CMK (cell line): ENCODE measurements at places on chromosomes 1 and 21.

GRCh38 chr21:46038871-46039397 lies 57.4 kb downstream of the COL6A1 start:
- no peak for DNase-seq

GRCh38 chr1:7827126-7827955 lies 25.5 kb downstream of the UTS2 start:
- no peak for DNase-seq

GRCh38 chr1:20138961-20139550 lies at the start of gene PLA2G2F:
PLA2G2F (plus strand) TSS chr1:20139323; CDS start chr1:20139428, 105 bp downstream.
- no peak for DNase-seq

DNA sequence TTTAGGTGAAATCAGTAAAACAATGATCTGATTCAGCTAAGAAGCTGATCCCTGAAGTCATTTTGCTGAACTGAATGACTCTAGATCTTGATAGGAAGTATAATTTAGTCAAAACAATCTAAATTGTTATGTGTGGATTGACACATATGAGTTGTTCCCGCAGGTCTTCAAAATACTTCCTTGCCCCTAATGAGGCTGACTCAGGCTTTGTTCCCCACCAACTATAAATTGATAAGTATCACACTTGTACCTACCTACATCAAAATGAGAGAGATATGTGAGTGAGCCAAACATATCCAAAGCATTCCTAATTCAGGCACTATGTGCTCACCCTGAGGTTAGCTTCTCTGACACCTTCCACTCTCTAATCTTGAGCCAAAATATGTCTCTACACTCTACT lies 507.1 kb downstream of the PLPP3 start:
- no peak for DNase-seq

DNA sequence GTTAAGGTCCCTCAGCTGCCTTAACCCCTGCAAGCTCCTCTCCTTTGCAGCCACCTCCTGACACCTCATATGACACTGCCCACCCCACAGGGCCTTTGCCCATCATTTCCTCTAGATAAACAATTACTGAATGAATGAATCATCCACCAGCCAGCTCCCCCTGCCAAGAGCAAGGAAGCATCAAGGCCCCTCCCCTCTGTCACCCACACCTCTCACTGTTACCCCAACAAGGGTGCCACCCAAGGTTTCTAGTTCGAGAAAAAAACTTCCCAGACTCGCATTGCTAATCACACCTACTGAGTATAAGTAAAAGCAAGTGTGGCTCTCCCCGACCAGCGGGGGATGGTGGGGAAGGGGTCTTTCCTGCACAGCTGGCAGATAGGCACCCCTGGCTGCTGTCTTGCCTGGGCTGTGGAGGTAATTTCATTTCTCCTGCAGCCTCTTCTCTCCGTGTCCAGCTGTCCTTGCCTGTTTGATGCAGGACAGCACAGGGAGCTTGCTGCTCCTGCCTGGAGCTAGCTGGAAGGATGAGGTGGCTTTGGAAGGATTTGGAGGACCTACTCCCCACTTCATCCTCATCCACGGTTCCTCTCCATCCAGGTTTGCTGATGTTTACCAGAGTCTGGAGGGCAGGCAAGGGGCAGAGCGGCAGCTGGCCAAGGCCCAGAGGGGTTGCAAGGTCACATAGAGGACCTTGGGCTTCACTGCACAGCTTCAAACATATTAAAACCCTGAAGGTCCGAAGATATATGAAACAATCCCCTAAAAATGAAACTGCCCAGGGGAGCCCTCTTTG lies 33.1 kb upstream of the LBR start:
- no peak for DNase-seq

GRCh38 chr1:96220651-96221050 lies 500.9 kb upstream of the PTBP2 start:
- DNase-seq, result no peak

DNA sequence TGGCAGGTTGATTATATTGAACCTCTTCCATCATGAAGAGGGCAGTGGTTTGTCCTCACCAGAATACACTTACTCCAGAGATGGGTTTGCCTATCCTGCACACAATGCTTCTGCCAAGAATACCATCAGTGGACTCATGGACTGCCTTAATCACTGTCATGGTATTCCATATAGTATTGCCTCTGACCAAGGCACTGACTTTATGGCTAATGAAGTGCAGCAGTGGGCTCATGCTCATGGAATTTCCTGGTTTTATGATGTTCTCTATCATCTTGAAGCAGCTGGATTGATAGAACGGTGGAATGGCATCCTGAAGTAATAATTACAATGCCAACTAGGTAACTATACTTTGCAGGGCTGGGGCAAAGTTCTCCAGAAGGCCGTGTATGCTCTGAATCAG lies 16.6 kb upstream of the GBP6 start:
- DNase-seq, result no peak

DNA sequence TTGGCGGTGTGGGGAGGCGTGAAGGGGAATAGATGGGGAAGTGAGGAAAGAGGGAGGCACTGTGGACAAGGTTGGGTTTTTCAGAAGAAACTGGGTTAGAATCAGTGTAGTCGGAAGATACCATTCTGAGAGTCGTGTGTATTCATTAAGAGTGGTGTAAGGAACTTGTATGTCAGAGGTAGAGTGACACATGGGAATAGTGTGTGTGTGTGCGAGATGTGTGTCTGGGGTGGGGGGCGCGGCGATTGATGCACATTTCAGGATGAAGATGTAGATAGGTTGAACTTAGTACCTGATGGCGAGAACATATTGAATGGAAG lies 878 bp downstream of the SMG7 start:
- DNase-seq, result no peak

DNA sequence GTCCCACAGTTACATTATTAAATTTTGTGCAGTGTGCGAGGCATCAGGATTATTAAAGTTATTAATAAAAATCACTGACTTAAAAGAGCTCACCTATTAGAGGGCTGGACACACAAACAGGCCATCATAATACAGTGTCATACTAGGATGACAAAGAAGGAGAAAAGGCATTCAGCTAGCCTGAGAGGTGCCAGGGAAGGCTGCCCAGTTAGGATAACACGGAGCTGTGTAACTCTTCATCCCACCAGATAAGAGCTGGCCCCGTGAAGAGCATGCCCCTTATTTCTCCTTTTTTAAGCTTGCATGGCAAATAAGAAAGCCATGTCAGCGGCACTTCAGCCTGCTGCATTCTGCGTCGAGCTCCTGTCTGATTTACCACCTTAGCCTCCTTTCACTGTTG lies 109.5 kb downstream of the KCNK1 start:
- DNase-seq, result no peak

- no peak for DNase-seq
Observed at GRCh38 chr1:225482421-225482950, 54.6 kb upstream of the LBR start.

DNA sequence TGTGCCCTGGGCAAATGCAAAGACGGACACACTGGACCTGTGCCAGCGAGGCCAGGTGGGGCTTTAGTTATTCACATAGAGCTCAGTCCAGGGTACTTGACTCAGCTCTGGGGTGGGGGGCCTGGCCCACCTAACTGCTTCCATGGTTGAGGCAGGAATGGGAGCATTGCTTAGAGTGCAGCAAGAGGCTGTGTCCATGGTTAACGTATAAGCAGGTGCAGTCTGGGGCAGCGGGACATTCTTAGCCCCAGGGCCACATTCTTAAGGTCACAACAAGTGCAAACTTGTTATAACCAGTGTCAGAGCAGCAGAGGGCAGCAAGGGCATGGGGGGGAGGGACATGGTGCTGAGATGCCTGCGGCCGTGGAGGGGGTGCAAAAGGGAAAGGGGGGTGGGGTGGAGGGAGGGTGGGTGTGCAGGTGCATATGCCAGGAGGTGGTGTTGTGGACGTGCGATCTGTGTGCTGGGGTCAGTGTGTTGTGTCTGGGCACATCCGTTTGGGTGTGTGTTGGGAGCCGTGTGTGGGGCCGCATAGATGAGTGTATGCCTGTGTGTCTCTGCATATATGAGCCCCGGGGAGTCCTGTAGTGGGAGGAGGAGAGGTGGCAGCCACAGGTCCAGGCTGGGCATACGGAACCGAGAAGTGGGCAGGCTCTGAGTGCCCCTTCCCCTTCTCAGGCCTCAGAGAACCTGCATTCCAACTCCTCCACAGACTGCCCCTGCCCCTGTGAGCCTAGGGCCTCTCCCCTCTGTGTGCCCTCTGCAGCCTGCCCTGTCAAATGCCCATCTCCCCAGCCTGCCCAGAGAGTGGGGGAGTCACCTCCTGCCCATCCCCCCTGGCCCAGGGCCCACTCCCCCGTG lies 8.4 kb downstream of the KCNJ10 start:
- no peak for DNase-seq

DNA sequence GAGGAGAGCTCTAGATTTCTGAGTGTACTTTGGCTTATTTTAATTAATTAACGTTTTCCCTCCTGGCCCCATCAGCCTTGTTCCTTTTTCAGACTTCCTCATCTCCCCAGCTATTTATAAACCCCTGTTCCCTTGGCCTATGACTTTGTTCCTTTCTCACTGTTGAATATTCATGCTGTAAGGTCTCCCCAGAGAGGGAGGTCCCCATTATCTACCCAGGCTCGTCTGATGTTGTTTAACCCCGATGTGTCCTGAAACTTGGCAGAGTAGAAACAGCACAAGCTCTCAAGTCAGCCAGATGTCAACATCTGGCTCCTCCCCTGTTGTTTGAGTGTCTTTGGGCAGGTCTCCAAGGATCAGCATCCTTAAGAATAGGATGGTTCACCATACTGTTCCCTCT lies 153.6 kb downstream of the HIVEP3 start:
- DNase-seq, result no peak

DNA sequence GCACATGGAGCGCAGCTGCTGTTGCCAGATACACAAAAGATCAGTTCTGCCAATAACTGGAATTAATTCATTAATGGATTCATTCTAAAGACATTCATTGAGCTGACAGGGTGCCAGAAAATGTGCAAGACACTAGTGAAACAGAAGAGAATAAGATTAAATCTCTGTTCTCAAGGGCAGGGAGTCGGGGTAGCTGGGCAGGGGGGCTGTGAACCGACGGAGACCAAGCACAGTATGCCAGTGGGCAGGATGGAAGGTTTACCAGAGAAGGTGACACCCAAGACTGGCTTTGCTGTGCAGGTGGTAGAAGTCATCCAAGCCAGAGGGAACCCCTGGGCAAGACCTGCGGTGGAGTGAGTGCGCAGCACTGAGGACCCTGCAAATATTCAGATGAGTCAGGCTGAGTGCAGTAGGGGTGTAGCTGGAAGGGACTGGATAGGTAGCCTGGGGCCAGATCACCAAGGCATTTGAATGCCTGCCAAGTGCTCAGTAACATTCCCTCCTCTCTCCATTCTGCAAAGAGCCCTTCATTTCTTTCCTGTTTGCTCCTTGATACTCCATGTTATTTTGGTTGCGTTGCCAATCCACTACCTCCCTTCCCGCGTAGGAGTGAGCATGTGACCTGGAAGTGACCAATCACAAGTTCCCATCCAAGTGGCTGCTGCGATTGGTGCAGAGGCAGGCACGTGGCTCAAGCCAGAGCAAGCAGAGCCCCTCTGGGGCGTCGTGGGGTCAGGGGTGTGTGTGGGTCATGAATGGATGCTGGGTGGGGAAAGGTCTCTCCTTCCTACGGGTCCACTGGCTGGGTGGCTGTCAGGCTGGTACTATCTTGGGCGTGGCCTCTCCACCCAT lies 413.1 kb downstream of the PTPRU start:
- DNase-seq, result no peak

DNA sequence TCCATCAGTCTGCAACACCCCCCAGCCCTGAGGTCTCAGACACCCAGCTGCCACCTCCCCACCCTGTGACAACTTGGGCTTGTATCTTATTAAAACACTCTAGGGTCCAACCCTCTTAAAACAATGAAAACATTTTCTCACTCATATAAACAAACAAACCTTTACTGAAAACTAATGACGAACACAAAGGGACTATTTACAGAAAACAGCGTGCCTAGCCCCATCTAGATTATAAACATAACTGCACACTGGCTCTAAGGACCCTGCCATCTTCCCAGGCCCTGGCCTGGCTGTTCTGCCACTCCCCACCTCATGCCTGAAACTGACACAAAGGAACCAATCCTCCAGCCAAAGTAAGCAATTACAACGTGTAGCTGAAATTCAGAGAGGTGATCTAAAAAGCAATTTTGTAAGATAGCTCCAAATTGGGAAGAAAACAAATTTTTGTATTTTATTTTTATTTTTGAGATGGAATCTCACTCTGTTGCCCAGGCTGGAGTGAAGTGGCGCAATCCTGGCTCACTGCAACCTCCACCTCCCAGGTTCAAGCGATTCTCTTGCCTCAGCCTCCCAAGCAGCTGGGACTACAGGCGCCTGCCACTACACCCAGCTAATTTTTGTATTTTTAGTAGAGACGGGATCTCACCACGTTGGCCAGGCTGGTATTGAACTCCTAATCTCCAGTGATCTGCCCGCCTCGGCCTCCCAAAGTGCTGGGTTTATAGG lies 40.9 kb downstream of the CAPZB start:
- no peak for DNase-seq

GRCh38 chr1:44545961-44546360 lies 128.3 kb downstream of the TMEM53 start:
- no peak for DNase-seq

DNA sequence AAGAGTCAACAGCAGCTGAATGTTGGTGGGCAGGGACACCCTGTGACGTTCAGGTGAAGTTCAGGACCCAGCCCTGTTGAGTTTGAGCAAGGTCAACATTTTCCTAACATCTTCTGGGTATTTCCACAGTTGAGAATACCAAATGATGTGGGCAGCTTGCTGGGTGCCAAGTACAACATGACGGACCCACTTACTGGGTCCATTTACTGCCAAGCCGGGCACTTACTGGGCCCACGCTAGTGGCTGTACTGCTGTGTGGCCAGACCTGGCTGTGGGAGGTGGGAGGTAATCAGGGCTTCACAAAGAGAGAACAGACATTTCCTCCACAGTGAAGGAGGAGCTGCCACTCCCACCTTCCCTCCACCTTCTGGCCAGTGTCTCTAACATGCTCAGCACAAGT lies 99.2 kb downstream of the PSMG1 start:
- no peak for DNase-seq

DNA sequence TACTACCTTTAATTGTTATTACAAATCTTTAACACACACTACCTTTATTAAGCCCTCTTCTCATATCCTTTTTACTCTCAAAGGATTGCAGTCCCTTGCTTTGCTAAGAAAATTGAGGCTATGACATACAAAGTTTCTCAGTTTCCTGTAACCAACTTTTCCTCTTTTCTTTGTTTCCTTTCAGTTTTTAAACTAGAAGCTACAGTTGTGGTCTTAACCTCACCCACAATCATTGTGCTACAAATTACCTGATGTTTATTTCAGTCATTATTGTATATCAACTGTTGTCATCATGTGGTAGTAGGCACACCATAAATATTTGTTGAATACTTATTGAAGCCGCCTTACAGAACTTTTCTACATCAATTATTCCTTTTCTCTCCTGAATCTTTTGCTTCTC lies 51.8 kb downstream of the SLAMF6 start:
- DNase-seq, result no peak

GRCh38 chr1:41160498-41161110 lies 81.5 kb downstream of the SCMH1 start:
- DNase-seq, result no peak

GRCh38 chr1:19644681-19645410 lies 735 bp downstream of the NBL1 start:
- no peak for DNase-seq
